ENCODE measurements at places on chromosomes 1 and 21.

GRCh38 chr1:183178545-183178944, 7.5 kb upstream of the LAMC2 start:
- no peak for DNase-seq

DNA sequence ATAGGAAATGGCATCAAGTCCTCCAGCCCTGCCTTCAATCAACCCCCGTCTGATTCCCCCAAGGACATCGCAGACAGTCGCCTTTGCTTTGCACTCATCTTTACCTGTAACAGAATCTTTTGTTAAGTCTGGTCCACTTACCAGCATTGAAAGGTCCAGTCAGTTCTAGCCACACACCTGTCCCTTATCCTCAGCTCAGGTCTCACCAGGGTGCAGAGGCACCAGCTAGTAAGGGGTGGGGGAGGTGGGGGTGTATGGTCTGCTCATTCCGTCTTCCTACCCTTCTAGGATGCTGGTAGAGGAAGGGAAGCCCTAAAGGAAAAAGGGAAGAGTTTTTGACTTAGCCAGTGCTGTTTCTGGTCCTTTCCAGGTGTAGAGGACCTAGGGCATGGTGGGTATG, 427.7 kb downstream of the MATN1 start:
- DNase-seq = no peak

DNA sequence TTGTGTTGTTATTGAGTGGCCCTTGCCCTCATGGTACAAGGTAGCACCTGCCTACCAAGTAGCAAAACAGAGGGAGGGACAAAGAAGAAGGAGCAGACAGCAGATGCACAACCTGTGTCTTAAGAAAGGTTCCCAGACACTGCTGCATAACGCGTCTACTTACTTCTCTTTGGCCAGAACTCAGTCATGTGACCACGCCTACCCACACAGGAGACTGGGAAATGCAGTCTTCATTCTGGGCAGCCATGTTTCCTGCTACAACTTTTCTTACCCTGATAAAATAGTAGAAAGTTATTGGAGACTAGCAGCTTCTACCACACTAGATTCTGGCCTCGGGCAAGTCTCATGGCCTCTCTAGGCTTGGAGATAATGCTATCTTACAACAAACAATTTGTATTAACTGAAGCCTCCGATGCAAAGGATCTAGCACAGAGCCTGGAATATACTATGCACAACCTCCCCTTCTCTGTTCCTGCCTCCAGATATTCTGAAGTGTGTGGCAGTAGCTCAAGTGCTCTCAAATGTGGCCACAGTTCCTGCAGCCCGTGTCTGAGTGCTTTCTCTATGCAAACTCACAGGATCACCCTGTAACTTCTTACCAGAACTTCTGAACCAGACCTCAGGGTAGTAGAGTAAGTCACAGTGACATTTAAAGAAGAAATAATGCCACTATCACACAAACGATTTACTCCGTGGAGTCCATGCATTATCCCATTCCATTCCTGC, 34.1 kb upstream of the BTG2 start:
- peak; percentile 90 for DNase-seq

DNA sequence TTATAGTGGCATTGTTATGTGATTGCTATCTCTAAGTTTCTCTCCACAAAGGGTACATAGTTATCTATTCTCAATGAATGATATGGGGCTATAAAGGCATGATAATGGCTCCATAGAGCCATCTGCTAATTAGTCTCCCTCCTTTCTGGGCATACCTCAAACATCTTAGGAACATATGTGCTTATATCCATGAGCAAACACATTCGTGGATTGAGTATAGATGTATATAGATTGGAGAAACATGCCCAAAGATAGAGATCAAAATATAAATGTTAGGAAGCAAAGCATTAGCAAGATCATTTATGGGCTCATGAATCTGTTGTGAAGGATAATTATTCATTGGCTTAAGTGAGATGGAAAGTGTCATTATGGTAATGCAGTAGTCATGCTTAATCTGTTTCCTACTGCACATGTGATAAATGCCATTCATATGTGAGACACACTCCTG, 155.8 kb upstream of the UBE2U start:
- no peak for DNase-seq

GRCh38 chr1:214700437-214700836, 97.4 kb downstream of the CENPF start:
- no peak for DNase-seq

GRCh38 chr1:79497193-79497773, 490.8 kb upstream of the ADGRL4 start:
- no peak for DNase-seq

- no peak for DNase-seq
Observed at GRCh38 chr1:162716123-162716522, 74.4 kb upstream of the HSD17B7 start.

- no peak for DNase-seq
Observed at GRCh38 chr1:230012741-230013140, 54.3 kb upstream of the GALNT2 start.

GRCh38 chr1:35191429-35192055, 1.4 kb downstream of the SFPQ start:
- DNase-seq = no peak

DNA sequence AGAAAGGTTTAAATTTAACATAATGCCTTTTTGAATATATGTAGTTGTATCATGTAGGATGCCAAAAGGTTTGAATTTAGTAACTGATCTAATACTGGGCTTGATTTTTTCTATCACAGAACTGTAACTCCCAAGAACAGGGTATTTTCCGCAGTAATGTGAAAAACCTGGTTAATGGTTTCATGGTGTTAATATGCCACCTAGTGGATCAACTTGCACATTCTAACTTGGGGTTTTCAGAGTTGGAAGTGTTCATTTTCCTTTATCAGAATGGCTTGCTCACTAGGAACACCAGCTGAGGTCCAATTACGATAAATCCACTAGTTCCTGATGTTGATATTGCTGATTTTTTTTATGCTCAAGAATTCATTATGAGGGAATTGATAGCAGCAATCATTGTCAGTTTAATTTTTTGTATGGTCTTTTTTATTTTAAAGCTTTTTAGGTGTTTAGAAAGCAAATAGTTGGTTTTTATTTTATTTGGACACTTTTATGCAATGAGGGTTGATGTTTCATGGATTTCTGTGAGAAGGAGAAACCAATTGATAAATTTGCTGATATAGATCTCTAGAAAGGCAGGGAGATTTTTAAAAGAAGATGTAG, 157.2 kb downstream of the PLA2G4A start:
- DNase-seq = no peak
